Erythroblast (primary cell): ENCODE measurements at places on chromosomes 3 and 15.

DNA sequence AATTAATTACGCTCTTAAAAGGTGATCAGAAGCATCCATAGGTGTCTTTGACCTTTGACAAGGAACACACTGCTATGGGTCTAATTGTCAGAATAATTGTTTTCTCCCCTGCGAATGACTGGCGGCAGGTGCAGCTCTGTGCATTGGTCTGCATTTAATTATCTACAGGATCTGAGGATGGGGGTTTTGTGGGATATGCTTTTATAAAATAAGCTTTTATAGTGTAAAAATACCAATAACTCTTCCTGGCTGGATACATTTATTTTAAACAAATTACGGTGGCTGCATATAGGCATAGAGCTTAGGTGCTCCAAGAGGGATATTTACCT is 201.6 kb upstream of the RGMA start:
- no peak for DNase-seq

- no peak for DNase-seq
Measured at GRCh38 chr15:100107151-100107550, 234.6 kb downstream of the ADAMTS17 start.

- DNase-seq: peak; percentile 68
Measured at GRCh38 chr3:169668957-169669741, 5.6 kb upstream of the MECOM start.

GRCh38 chr3:195566797-195567196 is 16.9 kb downstream of the APOD start:
- no peak for DNase-seq

DNA sequence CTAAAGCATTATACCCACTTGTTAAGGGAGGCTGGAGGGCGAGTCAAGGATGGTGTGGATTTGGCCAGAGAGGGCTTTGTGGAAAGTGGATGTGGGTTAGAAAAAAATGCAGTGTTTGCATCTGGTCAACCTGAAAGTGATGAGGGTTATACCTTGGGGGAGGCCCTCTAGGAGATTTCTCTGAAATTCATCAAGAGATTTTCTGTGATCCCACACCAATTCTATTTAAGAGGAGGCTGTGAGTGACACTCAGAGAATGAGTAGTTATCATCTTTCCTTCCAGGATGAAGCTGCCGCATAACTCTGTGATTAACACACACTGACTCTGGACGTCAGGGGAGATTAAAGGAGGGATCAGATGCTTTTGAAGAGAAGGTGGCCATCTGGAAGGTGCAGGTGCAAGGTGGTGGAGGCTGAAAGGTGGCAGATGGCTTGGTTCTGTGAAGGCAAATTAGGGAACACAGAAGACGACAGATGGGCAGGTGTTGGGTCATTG is 54.8 kb downstream of the ANAPC13 start:
- no peak for DNase-seq

DNA sequence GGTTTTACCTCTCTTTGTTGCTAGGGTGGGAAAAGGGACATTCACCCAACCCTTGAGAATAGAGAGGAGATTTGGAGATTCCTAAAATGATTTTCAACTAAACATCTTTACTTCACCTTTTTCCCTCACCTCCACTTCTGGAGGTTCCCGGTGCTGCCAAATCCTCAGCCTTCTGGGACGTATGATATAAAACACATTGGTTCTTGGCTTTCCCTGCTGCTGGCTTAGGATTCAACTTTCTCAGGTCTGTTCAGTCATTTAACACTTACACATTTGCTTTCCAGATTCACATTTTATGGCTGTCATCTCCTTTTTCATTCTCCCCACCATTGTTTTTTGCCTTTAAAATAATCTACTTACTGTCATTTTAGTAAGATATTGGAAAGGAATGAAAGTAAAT is 106.6 kb downstream of the PIK3R4 start:
- no peak for DNase-seq
